ENCODE measurements at places on chromosomes 1 and 21. TPM values are rescaled to one million over a fixed set of nuclear protein-coding genes. Genes with fewer than 3 reads are reported as not detected.

BTBD8 gene
- 6.7 TPM for total RNA-seq

THEM5 gene
- 0.17 TPM for total RNA-seq

KRTAP21-2 gene
- not detected for total RNA-seq

ZYG11A gene
- 3.5 TPM for total RNA-seq

BACE2 gene
- 33.3 TPM for total RNA-seq

NCAM2 gene
- 14.8 TPM for total RNA-seq

PGLYRP4 gene
- total RNA-seq: not detected

TFF2 gene
- total RNA-seq: not detected

NOL9 gene
- total RNA-seq: 21.1 TPM

RIMKLA gene
- under 0.01 TPM for total RNA-seq

CTTNBP2NL gene
- 12.6 TPM for total RNA-seq

SLAMF6 gene
- total RNA-seq: not detected

TMEM82 gene
- not detected for total RNA-seq

PLPP3 gene
- total RNA-seq: 265 TPM

CFAP57 gene
- 0.33 TPM for total RNA-seq

NME7 gene
- total RNA-seq: 16.7 TPM

PKLR gene
- total RNA-seq: not detected

FAM72D gene
- total RNA-seq: 1.3 TPM

TMEM61 gene
- total RNA-seq: not detected

SELL gene
- total RNA-seq: 0.15 TPM

S1PR1 gene
- 22.0 TPM for total RNA-seq

HECTD3 gene
- 36.6 TPM for total RNA-seq

LCE1D gene
- not detected for total RNA-seq

GPR37L1 gene
- total RNA-seq: not detected

SLC16A4 gene
- 44.7 TPM for total RNA-seq

TSTD1 gene
- 34.8 TPM for total RNA-seq

S100A12 gene
- total RNA-seq: not detected

NMNAT2 gene
- total RNA-seq: under 0.01 TPM

C8A gene
- total RNA-seq: under 0.01 TPM

SLAMF7 gene
- not detected for total RNA-seq

OR2T35 gene
- total RNA-seq: not detected

OVAAL gene
- not detected for total RNA-seq

KCNJ9 gene
- not detected for total RNA-seq

NLRP3 gene
- not detected for total RNA-seq

DUSP12 gene
- 44.1 TPM for total RNA-seq

IL19 gene
- not detected for total RNA-seq

DNAJC16 gene
- 19.7 TPM for total RNA-seq

RIMS3 gene
- total RNA-seq: 0.33 TPM

PPM1J gene
- 1.3 TPM for total RNA-seq

S100B gene
- total RNA-seq: 0.29 TPM

MCOLN3 gene
- 5.8 TPM for total RNA-seq
